Stimulated activated naive CD4-positive, alpha-beta T cell treated with Interleukin-2 at 50 U/mL for 16 hours (primary cell): ENCODE measurements at places on chromosomes 1 and 21.

GRCh38 chr1:173117761-173118160, 67.0 kb upstream of the TNFSF18 start:
- DNase-seq = no peak

GRCh38 chr21:45987121-45987711, 5.6 kb downstream of the COL6A1 start:
- no peak for DNase-seq

- DNase-seq = no peak
Observed at GRCh38 chr1:47887475-47888293, 109.5 kb downstream of the TRABD2B start.

DNA sequence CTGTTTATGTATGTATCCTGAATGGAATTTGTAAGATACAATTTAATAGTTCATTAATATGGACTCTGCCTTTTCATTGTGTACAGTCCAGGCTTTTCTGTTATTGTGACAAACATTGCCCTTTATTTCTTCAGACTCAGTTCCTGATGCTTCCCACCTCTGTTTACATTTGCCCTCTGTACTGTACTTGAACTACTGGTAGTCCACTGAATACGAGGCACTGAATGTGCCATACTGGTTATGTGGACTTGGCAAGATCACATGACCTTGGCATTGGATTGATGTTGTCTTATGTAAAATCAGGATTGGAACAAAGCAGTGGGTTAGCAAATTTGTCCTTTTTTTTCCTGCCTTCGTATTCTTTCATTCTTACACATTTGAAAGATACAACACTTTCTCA, 27.8 kb downstream of the RALGPS2 start:
- no peak for DNase-seq

DNA sequence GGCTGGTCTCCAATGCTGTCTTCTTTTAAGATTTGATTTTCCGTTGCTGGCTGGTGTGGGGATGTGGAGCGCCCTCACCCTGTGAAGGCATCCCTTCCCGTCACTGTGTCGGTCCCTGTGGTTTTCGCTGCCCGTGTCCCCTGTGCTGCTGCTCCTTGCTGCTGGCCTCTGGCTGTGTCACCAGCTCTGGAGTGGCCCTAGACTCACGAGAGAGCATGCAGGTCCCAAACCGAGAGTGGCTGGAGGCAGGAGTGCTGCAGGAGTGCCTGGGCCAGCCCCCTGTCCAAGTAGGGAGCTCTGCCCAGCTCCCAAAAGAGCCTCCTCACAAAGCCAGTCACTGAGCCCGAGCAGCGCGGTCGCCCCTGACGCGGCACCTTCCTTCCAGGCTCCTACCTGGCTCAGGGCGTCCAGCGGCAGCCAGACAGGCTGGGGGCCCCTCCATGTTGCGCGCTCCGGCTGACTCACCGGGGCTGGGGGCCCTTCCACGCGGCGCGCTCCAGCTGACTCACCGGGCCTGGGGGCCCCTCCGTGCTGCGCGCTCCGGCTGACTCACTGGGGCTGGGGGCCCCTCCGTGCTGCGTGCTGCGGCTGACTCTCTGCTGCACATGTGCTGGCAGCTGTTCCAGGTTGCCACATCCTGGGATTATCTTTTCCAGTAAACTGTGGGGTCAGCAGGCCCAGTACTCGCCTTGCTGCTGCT, 106.7 kb upstream of the COL6A1 start:
- no peak for DNase-seq

- DNase-seq = no peak
Observed at GRCh38 chr1:160726114-160726497, 12.9 kb upstream of the SLAMF7 start.

DNA sequence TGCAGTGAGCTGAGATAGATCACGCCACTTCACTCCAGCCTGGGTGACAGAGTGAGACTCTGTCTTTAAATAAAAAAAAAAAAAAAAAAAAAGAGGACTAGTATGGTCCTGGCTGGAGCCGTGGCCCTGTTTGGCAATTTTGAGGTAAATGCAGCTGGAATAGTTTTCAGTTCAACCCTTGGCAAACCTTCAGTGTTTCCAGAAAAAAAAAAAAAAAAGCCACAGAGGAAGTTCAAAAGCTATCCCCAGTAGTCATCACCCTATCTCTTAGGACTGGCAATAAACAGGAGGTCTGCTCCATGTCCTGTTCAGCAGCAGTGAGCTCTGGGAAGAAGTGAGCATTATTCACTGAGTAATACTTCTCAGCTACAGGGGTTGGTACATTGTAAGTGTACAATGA, 56.8 kb upstream of the ERRFI1 start:
- no peak for DNase-seq

GRCh38 chr1:23567996-23568607, 8.8 kb upstream of the ID3 start:
- DNase-seq = no peak

DNA sequence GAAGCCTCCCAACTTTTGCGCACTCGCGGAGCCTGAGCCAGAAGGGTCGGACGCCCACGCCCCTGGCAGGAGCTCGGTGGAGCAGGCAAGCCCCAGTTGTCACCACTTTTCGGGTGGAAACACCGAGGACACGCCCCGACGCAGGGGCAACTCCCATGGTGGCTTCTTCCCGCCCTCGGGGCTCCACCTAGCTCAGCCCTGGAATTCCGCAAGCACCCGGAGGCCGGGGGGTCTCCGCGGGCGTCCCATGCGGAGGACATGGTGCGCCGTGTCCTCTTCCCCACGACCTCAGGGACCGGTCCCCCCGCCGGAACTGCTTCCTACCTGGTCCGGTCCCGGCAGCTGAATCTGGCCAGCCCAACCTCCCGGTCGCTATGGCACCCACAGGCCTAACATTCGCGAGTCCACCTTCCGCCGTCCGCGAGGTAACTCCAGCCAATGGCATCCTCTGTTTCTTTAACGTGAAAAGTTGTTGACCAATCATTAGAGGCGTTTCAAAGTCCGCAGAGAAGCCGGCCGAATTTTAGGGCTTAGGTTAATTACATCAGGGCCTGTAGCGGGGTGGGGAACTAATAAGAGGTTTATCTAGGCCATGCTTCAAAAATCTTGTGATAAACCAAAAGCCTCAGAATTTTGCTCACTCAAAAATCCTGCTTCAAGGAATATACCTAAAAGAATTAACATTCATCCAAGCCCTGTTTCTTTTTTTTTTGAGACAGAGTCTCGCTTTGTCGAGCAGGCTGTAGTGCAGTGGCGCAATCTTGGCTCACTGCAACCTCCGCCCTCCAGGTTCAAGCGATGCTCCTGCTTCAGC, at the start of gene STPG1:
Gene STPG1 (minus strand): TSS at position 433 of the 814 bp plus-strand sequence. CDS start 12,394 bp downstream, outside the sequence.
- peak; percentile 72 for DNase-seq

- no peak for DNase-seq
Observed at GRCh38 chr1:11568687-11569086, 85.5 kb downstream of the FBXO2 start.

- DNase-seq = no peak
Observed at GRCh38 chr1:185258676-185259075, 58.4 kb downstream of the IVNS1ABP start.

- DNase-seq = no peak
Observed at GRCh38 chr1:50979937-50980336, 9.9 kb downstream of the CDKN2C start.

- DNase-seq = no peak
Observed at GRCh38 chr1:65952696-65953095, 160.0 kb downstream of the PDE4B start.

DNA sequence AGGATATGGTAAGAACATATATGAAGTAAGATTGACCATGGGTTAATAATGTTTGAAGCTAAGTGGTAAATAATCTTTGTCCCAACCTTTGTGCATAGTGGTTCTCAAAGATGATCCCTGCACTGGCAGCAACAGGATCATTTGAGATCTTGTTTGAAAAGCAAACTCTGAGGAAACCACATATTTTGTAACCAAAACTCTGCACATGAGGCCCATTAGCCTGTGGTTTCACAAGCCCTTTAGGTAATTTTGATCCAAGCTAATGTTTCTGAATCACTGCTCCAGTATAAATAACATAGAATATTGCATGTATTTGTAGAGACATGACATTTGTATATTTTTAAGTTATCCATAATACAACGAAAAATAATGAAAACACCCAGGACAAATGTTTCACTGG, 147.9 kb upstream of the RGS18 start:
- DNase-seq = no peak

DNA sequence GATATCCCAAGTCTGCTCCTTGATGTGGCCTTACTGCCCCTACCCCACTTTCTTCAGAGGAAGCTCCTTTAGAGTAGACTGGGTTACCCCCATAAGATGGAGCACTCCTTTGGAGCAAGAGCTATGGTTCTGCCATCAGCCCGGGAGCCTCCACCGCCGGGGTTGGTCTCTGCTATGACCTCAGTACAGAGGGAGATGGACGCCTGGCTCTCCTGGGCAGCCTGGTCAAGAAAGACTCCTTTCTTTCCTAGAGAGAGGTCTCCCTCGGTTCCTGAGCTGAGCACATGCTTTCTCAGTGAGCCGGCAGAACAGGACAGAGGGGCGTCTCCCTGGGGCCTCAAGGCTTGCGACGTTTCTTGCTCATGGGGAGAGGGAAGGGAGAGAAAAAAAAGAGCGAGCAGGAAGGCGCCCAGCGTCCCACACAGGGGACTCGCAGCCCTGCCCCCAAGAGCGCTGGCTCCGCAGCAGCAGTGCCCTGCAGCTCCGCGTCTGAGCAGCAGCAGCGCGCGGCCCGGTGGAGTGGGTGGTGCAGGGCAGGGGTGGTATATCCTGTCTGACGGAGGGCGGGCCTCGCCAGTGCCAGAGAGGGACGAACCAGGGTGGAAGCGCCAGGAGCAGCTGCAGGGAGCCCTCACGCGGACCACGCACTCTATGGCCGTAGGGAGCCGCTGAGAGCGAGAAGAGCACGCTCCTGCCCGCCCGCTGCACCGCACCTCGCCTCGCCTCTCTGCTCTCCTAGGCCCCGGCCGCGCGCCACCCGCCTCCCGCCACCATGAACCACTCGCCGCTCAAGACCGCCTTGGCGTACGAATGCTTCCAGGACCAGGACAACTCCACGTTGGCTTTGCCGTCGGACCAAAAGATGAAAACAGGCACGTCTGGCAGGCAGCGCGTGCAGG, at the start of gene PKP1:
Gene PKP1 (plus strand): TSS at position 576 of the 899 bp plus-strand sequence. CDS start 197 bp downstream, at position 773.
- DNase-seq = no peak

DNA sequence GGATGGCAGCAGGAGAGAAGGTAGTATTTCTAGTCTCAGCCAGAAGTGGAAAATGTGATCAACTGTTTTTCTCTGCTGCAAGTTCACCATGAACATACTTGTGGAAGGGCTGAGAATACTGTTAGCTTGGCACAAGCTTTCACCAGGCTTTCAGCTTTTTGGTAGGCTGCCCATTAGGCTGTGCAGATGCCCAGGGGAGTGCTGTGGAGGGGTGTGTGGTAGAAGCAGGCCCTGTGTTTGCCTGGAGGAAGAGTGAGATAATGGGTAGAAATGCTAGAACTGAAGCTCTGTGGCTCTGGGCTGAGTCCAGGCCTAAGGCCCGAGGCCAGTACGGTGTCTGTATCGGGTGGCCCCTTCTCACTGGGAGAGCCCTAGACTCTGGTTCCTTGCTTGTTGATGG, 9.8 kb downstream of the DNAJC6 start:
- no peak for DNase-seq

GRCh38 chr1:89682611-89683010, 49.7 kb downstream of the LRRC8C start:
- no peak for DNase-seq

DNA sequence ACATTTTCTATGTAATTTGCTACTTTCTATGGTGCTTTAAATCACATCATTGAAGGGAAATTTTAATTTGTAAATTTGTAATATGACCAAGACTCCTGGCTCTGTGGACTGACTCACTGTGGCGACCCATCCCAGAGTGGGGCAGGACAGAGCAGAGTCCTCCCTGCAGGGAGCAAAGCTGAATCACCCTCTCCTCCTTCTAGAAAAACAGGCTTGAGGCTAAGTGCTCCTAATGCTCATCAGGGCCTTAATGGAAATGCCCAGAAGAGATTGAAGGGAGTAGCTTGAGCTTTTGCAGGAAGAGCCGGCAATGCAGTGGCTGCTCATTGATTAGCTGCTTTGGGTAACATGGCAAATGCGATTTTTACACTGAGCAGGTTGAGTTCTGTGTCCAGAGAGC, 16.8 kb downstream of the S100A10 start:
- DNase-seq = no peak

- DNase-seq = no peak
Observed at GRCh38 chr1:17515902-17516301, 23.6 kb upstream of the ARHGEF10L start.

- no peak for DNase-seq
Observed at GRCh38 chr1:195185736-195186135, 1422.5 kb downstream of the KCNT2 start.

DNA sequence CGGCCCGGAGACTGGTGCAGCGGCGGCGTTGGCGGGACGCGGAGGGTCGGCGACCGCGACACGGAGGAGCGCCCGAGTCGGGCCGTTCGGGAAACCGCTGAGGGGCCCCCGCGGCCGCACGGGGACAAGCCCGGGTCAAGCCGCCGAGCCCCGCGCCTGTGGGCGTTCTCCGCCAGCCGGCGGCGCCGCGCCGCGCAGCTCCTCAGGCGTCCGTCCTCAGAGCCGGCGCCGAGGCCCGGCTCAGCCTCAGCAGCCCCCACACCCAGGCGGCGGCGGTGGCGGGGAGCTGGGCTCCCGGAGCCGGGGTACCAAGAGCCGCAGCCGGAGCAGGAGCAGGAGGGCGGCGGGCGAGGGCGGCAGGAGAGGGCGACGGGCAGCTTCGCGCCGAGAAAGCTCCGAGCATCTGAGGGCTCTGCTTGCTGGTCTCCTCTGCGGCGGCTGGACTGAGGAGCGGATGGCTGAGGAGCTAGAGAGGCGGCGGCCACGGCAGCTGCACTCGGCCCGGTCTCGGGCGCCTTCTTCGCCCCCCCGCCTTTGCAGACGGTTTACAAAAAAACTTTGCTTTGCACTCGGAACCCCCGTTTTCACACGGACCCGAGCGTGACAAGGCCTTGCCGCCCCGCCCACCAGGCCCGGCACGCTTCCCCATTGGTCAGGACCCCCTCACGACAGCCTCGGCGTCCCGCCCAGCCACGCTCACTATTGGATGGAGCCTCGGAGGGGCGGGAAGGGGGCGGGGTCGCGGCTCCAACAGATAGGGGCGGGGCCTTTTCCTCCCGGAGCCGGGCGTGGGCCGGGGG, at the start of gene SLC30A1:
Gene SLC30A1 (minus strand): TSS at position 522 of the 800 bp plus-strand sequence. CDS start 549 bp downstream, outside the sequence.
- peak; percentile 99 for DNase-seq

DNA sequence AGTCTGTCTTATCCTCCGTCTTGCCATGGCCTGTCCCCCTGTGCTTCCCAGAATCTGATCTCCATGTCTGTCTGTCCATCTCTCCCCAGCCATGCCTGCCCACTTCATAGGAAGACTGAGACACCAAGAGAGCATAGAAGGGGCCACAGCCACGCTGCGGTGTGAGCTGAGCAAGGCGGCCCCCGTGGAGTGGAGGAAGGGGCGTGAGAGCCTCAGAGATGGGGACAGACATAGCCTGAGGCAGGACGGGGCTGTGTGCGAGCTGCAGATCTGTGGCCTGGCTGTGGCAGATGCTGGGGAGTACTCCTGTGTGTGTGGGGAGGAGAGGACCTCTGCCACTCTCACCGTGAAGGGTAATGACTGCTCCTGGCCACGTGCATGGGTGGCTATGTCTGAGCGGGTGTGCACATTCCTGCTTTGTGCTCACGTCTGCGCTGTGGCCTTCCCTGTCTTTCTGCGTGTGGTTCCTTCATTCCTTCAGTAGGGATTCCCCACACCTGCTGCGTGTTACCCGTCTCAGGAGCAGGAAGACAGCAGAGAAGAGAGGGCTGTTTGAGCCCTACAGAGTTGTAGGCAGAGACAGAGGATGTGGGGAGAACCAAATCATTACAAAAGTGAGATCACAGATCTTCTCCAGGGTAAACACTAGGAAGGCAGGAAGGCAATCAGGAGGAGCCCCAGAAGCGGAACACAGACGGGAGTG, 80.8 kb downstream of the OBSCN start:
- DNase-seq = no peak

- no peak for DNase-seq
Observed at GRCh38 chr1:3821447-3821846, 25.1 kb upstream of the LRRC47 start.
